Stimulated activated CD8-positive, alpha-beta memory T cell treated with anti-CD3 and anti-CD28 coated beads, Interleukin-15, amount 100 ng/mL, for 48 hours (primary cell): ENCODE measurements at places on chromosomes 11 and 22.

DNA sequence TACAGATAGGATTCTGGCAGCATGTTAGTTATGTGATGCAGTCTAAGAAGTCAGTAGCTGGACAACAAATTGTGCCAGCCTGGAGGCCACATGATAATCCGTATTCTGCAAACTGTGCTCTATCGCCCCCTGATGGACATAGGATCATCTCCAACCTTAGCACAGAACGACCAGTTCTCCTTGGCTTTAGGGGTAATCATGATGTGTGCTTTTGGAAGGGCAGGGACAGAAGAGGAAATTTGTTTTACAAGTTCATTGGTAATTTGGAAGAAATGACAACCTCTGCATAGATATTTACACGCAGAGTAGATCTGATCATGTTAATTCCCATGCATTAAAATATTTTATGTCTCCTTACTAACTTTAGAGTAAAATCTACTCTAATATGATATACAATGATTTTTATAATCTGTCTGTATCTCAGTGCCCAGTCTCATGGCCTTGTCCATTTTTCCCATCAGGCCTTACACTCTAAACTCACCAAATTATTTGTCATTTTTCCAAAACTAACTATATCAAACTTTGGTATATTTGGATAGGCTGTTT is 12.1 kb downstream of the OR10D3 start:
- DNase-seq = no peak

DNA sequence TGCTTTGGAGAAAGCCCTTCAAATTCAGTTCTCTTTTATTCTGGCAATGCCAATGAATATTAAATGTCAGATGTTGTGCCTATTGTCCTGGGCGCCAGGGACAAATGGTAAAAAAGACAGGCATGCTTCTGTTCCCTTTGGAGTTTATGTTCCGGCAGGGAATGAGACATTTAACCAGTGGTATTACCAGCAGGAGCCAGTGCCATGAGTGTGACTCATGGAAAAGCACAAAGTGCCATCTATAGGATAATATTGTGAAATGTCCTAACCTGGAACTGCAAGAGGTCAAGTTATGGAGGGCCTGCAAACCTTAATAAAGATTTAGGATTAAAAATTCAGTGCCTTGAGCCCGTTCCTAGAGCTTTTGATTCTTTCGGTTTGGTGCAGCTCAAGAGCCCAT is 39.5 kb downstream of the REXO2 start:
- no peak for DNase-seq

GRCh38 chr11:126058105-126058874 is 4.4 kb downstream of the CDON start:
- DNase-seq = no peak

- DNase-seq = no peak
Observed at GRCh38 chr11:8296872-8297271, 33.2 kb upstream of the LMO1 start.

- no peak for DNase-seq
Observed at GRCh38 chr22:25655371-25655935, 86.5 kb upstream of the MYO18B start.

DNA sequence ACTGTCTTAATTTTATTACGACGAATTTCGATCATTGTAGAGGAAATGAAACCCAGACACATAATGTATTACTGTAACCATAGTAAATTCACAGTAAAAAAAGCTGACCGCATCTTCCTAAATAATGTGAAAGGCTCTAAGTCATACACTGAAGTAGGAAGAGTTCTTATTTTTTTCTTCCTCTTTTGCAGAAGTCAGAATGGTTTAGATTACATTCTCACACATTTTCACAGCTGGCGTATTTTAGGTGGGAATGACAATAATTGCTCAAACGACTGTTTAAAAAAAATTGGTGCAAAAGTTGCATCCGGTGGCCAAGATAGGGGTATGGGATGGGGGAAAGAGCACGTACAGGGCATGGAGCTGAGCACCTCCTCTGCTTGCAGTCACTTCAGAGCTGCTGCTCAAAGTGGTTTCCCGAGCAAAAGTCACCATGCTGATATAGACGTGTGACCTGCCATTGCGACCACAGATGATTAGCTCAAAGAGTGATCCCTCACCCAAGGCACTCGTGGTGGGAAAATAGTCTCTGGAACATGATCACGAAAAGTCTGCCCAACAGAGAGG is 35.3 kb downstream of the MMP13 start:
- DNase-seq = no peak

DNA sequence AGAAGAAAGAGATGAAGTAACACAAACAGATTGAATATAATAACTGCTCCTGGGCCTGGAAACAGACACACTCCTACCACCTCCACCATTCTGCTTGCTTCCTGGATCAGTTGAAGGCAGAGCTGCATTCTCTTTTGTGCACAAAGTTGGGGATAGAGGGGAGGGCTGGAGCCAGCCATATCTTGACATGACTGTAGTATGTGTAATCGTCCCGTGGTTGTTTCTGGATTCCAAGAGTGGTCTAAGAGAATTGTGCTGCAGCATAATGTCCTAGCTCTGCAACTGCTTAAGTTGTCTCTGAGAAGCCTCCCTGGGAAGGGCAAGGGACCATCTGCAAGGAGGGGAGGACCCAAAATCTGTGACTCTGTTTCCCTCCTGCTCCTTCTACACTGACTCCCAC is 3.2 kb downstream of the CRY2 start:
- no peak for DNase-seq

GRCh38 chr11:73243093-73243485 is 25.0 kb downstream of the P2RY2 start:
- DNase-seq = no peak

GRCh38 chr11:101474666-101475065 is 109.1 kb downstream of the TRPC6 start:
- no peak for DNase-seq

DNA sequence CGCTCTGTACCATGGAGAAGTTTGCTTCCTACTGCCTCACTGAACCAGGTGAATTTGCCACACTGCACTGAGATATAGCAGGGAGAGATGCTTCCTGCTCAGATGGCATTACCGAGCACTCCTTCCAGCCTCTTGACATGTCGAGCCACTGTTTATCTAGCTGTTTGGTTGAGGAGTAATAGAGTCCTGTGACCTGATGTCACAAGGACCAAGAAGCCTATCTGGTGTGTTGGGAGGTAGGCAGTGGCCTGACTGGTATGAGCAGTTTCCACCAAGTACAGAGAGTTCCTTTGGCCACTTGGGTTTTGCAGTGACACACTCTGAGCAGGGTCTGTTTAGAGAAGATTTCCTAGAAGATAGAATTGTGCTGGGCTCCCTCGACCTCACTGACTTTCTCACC is 5.2 kb downstream of the ACAD8 start:
- no peak for DNase-seq

DNA sequence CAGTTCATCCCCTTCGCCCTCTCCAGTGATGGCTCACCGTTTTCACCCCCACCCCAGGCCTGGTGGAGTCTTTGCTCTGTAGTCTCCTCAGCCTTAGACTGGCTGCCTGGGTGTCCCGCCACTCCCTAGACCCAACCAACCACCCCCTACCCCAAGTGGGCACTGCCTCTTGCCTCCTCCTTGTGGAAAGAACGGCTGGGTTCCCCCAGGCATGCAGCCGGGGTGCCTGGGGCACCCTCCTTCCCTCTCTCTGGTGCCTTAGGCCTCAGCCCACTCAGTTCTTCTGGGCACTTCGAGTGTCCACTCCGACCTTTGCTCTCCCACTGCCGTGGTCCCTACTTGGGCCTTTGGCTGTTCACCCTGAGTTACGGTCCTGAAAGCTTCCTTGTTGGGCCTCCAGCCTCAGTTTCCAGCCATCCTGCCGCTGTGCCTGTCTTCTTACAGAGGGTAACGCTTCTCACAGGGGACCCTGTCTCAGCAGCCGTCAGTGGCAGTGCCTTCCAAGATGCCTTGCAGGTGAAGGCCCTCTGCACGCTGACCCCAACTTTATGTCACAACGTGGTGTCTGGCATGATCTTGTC is 3.1 kb downstream of the GRIK4 start:
- no peak for DNase-seq

GRCh38 chr22:27292542-27293299 is 508.8 kb downstream of the MN1 start:
- no peak for DNase-seq

DNA sequence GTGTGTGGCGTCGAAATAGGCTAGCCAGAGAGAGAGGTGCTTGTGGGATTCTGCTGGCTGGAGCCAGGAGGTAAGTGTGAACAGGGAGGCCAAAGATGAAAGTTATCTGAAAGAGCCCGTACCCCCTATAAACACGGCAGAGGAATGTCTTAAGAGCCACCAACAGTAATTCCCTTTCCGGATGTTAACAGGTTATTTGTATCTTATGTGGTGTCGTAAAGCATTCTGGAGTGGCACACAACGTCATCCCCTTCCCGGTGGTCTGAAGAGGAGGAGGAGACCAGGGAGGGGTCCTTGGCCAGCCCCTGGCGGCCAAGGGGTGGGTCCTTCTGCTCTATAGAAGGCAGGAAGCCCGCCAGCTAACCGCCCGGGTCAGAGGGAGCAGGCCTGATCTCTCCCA is 39.5 kb downstream of the MACROD1 start:
- no peak for DNase-seq

- no peak for DNase-seq
Observed at GRCh38 chr22:29750559-29751538, 16.0 kb downstream of the ZMAT5 start.

DNA sequence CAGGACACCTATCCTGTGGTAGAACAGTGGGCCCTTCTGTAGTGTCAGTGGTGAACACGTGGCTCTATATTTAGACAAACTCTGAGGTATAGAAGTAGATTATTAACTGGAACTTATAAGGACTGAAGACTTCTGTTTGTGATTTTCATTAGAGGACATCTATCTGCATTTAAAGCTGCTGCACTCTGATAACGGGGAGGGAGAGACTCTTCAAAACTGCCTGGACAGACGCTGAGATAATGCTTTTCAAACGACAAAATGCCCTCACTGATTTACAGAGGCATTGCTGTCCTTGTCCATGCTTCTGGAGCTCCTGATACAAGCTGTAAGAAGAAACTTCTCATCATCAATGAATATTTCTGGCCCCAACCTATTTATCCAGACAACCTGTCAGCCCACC is 425.2 kb downstream of the OPCML start:
- no peak for DNase-seq

- no peak for DNase-seq
Observed at GRCh38 chr11:15186146-15186545, 71.4 kb downstream of the INSC start.

DNA sequence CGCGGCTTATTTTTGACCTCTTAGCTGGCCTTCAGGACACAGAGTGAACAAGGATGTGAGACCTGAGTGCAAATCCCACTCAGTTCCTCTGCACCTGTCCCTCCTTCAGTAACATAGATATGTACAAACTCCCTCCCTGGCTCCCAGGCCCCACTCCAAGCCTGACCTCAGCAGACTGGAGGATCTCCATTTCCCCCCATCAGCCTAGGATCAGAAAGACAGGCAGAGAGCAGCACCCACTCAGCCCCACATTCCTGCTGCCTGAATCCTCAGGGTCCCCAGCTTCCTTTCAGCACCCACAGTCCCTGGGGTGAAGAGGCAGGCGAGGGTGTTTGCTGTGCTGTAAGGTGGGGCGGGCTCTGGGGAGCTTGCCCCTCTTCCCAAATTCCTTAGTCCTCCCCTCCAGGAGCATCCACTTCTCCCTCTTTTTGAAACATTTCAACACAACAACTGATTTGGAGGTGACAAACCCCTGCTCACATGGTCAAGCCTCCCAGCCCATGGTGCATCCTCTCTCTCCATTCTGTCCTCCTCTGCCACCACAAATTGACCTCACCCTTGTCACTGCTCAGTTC is 151.1 kb downstream of the FEZ1 start:
- no peak for DNase-seq

DNA sequence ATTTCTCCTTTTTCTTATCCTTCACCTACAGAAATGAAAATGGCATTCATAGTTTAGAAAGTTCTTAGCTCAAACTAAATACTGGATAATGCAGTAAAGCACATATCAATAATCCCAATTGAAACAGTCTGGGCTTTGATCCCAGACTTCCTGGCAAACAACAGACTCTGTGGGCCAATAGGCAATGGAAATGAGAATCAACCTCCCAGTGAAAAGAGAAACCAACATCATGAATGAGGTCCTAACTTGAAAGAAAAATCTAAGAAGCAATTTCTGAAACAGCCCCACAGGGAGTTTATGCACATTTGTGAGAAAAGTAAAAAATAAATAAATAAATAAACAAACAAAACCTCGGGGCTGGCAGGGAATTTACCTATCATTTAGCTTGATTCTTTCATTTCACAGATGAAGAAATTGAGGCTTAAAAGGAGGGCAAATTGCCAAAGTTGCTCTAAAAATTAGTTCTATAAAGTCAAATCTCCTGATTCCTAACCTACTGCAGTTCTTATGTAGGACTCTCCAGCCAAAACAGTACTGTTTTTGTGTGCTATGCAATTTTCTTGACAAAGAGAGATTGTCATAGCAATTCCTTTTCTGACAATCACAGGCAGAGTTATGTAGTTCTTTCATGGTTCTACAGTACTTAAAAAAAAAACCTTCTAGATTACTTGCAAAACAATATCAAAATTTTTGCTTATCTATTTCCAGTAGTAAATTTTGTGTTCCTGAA is 265.8 kb downstream of the GRM5 start:
- no peak for DNase-seq

DNA sequence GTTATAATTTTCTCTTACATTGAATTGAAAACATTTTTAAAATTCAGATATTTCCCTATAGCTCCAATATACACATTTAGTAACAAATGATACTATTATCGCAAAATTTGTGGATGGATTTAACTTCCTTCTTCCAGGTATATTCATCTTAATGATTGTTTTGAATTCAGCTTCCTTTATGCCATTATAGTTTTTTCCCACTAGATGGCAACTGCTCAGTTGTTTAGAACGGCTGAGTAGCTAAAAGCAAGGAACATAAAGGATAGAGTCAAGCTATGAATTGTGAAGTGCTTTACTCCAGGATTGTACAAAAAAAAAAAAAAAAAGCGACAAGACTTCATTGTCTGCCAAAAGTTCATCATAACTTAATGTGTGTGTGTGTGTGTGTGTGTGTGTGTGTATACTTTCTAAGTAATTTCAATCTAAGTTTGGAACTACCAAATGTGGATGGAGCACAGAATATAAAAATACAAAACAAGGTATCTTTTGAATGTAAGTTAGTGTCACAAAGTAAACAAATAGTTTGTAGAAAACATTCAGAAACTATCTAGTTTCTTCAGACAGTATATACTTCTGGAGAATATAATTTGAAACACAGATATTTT is 846.4 kb downstream of the DLG2 start:
- DNase-seq = no peak

DNA sequence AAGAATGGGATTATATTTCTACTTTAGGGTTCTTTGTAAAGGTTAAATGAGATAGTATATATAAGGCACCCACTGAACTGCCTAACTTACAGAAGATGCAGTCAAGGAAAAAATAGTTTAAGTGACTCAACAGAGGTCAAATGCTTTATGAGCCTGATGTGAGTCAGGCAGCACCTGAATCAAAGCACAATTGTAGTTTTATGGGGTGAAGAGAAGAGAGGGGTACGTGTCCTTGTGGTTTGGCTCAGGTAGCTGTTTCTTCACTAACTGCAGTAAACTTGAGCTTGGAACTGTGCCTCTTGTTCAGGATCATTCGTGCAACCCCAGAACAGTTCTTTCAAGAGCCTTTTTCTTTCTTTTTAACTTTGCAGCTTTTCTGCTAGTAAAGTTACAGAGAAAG is 125.2 kb upstream of the SPON1 start:
- no peak for DNase-seq
